Panc1 (cell line): ENCODE measurements at places on chromosomes 16 and 17. TPM values are rescaled to one million over a fixed set of nuclear protein-coding genes. Genes with fewer than 3 reads are reported as not detected.

- no peaks in the 10 kb centered on the region for H3K27me3 ChIP-seq
- no peaks in the 10 kb centered on the region for H3K4me1 ChIP-seq
- H3K36me3 ChIP-seq: no peaks in the 10 kb centered on the region
- no peak overlapping the region for H3K4me3 ChIP-seq
- no peak overlapping the region for H3K27ac ChIP-seq
- DNase-seq: peak; percentile 24
Measured at GRCh38 chr16:48231727-48232492, 12.2 kb upstream of the LONP2 start.

DNA sequence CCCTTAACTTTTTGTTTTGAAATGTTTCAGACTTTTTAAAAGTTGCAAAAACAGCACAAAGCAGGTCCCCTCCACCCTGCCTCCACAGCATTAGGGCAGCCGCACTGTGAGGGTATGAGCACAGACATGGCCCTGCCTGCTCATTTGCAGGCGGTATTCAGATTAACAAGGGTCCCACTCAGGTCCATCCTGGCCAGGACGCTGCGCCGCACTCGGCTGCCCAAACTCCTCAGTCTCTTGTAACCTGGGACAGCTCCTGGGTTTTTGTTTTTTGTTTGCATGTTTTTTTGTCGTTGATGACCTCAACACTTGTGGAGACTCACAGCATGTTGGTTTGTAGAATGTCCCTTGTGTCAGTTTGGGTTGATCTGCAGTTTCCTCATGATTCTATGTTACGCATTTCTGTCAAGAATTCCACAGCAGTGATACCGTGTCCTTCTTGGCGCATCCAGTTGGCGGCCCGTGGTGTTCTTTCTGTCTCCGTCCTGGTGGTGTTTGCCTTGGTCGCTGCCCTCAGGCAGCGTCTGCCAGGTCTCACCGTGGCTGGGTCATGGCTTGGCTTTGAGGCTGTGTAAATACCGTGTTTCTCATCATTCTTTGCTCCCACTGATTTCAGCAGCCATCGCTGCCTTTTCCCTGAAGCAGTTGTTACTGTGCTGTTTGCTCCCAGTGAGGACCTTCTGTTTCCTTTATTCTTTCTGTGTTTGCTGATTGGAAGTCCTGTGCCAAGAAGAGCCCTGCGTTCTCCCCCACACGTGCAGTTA lies 18.5 kb downstream of the CRAMP1 start:
- H3K4me3 ChIP-seq: no peak overlapping the region
- H3K4me1 ChIP-seq: no peaks in the 10 kb centered on the region
- DNase-seq: no peak
- H3K27me3 ChIP-seq: no peaks in the 10 kb centered on the region

ZNHIT3 gene
- 16.8 TPM for total RNA-seq

DNA sequence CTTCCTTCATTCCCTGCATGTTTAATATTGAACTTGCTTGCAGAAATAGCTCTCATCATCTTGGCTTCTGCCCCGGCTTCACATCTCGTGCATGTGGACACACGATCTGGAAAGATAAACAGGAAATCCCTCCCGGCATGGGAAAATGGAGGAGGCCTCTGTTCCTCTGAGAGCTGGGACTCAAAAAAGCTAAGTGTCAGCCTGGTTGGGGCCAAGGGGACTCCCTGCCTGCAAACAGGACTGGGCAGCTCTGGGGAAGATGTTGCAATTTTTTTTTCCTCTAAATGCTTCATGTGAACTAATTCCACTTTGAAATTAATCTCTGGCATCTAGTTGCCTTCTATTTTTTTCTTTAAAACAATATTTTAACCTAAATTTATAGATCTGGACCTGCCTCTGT lies 24.8 kb downstream of the ITPRIPL2 start:
- no peak for DNase-seq
- H3K27ac ChIP-seq: no peak overlapping the region; the same call in 1 of the 2 replicates
- H3K36me3 ChIP-seq: no peaks in the 10 kb centered on the region

ZPBP2 gene
- total RNA-seq: not detected

HSD17B2 gene
- total RNA-seq: 0.41 TPM

KRT40 gene
- not detected for total RNA-seq

DNA sequence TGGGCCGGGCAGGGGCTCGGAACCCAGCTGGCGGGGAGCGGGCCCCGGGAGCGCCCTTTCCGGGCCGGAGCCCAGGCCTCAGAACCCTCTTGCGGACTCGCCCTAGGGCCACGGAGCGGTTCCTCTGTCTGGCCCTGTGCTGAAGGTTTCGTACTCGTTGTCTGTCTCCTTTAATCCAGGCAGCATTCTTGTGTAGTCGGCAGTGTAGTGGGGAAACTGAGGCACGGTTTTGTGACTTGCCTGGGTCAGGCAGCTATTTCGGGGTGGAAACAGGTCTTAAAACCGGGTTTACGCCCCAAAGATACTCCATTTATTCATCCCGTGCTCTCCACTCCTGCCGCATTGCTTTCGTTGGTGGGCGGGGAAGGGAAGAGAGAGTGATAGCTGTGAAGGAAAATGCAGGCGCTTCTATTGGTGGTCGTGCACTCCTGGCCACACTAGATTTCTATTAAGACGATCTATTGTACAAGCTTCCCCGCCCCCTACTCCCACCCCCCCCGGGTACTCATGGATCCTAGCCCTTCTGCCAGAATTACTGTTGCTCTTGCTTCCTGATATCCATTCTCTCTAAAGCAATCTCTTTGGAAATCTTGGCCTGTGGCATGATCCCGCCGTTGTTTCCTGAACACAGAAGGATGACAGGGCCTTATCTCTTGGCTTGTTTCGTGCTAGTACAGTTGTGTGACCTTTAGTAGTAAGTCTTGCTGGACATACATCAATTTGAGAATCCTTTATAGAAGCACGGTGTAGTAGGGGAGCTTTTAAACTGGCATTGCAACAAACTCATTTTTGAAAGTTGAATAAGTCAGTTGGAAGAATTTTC lies 751 bp downstream of the DCAF7 start:
- no peak for DNase-seq
- peak overlapping the region; percentile 96 for H3K27ac ChIP-seq
- peak overlapping the region; percentile 88 for H3K4me3 ChIP-seq
- no peaks in the 10 kb centered on the region for H3K27me3 ChIP-seq
- H3K4me1 ChIP-seq: peaks cover 12% of the 10 kb centered on the region

GRCh38 chr17:66518677-66519076 lies 216.3 kb downstream of the PRKCA start:
- peaks cover 17% of the 10 kb centered on the region for H3K4me1 ChIP-seq
- no peaks in the 10 kb centered on the region for H3K27me3 ChIP-seq
- no peak for DNase-seq
- H3K4me3 ChIP-seq: no peak overlapping the region
- H3K36me3 ChIP-seq: no peaks in the 10 kb centered on the region
- H3K27ac ChIP-seq: peak overlapping the region; percentile 39; the same call in 1 of the 2 replicates

DNA sequence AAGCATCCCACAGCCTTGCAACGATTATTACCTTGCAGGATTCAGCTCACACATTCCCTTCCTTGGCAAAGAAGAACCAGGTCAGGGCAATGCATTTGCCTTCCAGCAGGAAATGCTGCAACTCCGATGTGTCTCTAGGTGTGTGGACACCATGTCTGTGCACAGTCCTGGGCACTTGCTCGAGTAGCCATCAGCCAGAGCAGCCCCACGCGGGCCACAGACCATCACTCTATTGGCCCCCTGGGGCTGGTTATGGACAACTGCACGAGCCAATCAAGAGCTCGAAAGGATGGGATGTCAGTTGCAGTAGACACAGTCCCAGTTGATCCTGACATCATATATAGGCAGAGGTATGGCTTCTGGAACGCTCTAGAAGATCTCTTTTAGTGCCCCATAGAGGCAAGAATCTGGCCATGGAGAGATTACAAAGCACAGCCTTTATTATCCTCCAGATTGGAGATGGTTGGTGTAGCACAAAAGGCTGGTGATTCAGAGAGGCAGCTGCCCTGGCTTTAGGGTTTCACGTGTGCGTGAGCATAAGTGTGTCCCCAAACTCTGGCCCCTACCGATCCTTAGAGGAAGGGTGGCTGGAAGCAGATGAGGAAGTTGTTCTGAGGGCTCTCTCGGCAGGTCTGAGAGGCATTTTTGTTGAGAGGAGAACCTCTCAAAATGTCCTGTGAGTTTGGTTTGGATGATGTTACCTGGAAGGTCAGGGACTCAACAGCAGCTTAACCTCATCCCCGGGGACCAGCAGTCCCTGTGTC lies 403.8 kb downstream of the SEC14L1 start:
- H3K4me1 ChIP-seq: 0 out of 2 replicates have a peak, but pooled peaks cover 2% of the 10 kb centered on the region
- H3K27me3 ChIP-seq: no peaks in the 10 kb centered on the region; the same call in 1 of the 2 replicates
- H3K36me3 ChIP-seq: no peaks in the 10 kb centered on the region
- H3K4me3 ChIP-seq: no peak overlapping the region

DNA sequence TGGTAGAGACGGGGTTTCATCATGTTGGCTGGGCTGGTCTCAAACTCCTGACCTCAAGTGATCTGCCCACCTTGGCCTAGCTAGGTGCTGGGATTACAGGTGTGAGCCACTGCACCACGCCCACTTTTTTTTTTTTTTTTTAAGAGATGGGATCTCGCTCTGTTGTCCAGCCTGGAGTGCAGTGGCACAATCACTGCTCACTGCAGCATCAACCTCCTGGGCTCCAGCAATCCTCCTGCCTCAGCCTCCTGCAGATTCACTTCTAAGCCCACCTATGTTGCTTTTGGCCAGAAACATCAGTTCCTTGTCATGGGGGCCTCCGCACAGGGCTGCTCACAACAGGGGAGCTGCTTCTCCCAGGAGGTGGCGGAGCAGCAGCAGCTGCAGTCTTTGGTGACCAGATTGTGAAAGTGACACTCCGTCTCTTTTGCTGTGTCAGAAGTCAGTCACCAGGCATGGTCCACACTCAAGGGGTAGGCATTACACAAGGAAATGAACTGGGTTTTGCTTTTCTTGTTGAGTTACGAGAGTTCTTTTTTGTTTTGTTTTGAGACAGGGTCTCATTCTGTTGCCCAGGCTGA lies 4.5 kb upstream of the NME4 start:
- DNase-seq: no peak
- no peaks in the 10 kb centered on the region for H3K36me3 ChIP-seq
- H3K27me3 ChIP-seq: no peaks in the 10 kb centered on the region
- no peak overlapping the region for H3K4me3 ChIP-seq
- 0 out of 2 replicates have a peak overlapping the region, but pooled peaks have one; percentile 9 for H3K27ac ChIP-seq
- H3K4me1 ChIP-seq: peaks cover 16% of the 10 kb centered on the region

E2F4 gene
- total RNA-seq: 74.5 TPM

DNA sequence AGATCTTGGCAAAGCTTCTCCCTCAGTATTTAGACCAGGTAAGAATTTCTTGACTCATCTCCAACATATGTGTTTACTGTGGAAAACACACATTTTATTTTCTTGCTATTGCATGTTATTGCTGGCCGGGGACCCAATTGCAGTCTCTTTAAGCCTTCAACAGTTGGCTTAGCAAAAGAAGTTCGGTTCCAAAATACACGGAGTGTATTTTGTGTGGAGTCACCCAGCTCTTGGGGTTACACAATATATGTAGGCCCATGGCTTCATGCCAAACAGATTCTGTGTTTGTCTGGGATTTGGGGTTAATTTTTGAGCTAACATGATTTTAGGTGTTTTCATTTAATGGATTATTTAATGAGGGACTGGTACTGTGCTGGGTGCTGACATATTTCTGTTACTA lies 4.0 kb downstream of the ALDH3A2 start:
- H3K27me3 ChIP-seq: no peaks in the 10 kb centered on the region
- DNase-seq: no peak
- peaks cover 2% of the 10 kb centered on the region for H3K36me3 ChIP-seq
- H3K27ac ChIP-seq: no peak overlapping the region
- H3K4me1 ChIP-seq: peaks cover 11% of the 10 kb centered on the region
- no peak overlapping the region for H3K4me3 ChIP-seq

GRCh38 chr16:17802571-17802970 lies 331.8 kb upstream of the XYLT1 start:
- H3K27ac ChIP-seq: no peak overlapping the region
- no peak overlapping the region for H3K4me3 ChIP-seq
- no peaks in the 10 kb centered on the region for H3K36me3 ChIP-seq
- H3K27me3 ChIP-seq: 0 out of 2 replicates have a peak, but pooled peaks cover 3% of the 10 kb centered on the region
- no peaks in the 10 kb centered on the region for H3K4me1 ChIP-seq

PIK3R5 gene
- 0.15 TPM for total RNA-seq

GRCh38 chr17:27386206-27387075 lies 69.8 kb upstream of the KSR1 start:
- H3K36me3 ChIP-seq: no peaks in the 10 kb centered on the region
- peaks cover 8% of the 10 kb centered on the region for H3K4me1 ChIP-seq
- H3K27me3 ChIP-seq: no peaks in the 10 kb centered on the region
- no peak overlapping the region for H3K27ac ChIP-seq
- no peak for DNase-seq

HOXB6 gene
- 196 TPM for total RNA-seq

- H3K27me3 ChIP-seq: no peaks in the 10 kb centered on the region
- DNase-seq: no peak
- no peak overlapping the region for H3K27ac ChIP-seq
- no peaks in the 10 kb centered on the region for H3K4me1 ChIP-seq
Measured at GRCh38 chr17:68497885-68498319, 14.3 kb upstream of the PRKAR1A start.
